ENCODE measurements at places on chromosomes 3 and 15.
A peak's percentile ranks its signal among the peaks of the same experiment; 100 is the strongest.

GRCh38 chr3:193897288-193897687 lies 238.7 kb upstream of the HES1 start:
- DNase-seq = no peak

GRCh38 chr3:161969867-161970266 lies 473.3 kb downstream of the OTOL1 start:
- DNase-seq = no peak

GRCh38 chr15:40300771-40301170 lies 7.0 kb downstream of the PLCB2 start:
- DNase-seq = no peak

DNA sequence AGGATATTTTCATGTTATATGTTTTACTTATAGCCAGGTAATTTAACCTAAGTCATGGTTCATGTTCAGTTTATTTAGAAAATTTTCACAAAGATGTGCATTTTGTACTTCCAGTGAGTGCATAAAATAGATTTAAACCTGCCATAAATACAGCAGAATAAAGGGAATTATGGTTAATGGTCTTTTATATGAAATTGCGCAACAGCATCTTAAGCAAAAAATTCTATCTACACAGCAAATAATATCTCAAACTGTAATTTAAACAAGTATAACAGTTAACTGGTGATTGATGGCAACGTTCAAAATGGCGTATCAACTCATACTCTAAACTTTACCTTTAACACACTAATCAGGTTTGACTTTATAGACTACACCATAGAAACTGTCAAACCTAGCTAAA lies 97.6 kb downstream of the ROBO1 start:
- DNase-seq = no peak

GRCh38 chr3:126342991-126343648 lies 14.1 kb downstream of the KLF15 start:
- no peak for DNase-seq

- DNase-seq = no peak
Observed at GRCh38 chr15:99502182-99502581, 63.6 kb upstream of the MEF2A start.

- DNase-seq = no peak
Observed at GRCh38 chr15:23866832-23867231, 179.7 kb upstream of the NDN start.

DNA sequence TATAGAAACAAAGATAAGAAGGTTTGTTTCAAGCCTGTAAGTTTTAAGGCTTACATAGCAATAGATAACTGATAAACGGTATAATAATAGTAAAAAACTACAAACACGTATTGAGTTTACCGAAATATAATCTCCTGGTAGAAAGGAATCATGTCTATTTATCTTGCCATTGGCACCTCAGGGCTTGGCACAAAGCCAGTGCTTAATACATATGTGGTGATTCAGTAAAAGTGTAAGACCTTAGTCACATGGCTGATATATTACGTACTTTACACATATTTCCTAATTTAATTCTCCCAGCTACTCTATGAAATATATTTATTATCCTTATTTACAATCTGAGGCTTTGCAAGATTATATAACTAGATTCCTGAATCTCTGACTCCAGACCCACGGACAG lies 32.0 kb upstream of the SLCO3A1 start:
- DNase-seq = no peak

DNA sequence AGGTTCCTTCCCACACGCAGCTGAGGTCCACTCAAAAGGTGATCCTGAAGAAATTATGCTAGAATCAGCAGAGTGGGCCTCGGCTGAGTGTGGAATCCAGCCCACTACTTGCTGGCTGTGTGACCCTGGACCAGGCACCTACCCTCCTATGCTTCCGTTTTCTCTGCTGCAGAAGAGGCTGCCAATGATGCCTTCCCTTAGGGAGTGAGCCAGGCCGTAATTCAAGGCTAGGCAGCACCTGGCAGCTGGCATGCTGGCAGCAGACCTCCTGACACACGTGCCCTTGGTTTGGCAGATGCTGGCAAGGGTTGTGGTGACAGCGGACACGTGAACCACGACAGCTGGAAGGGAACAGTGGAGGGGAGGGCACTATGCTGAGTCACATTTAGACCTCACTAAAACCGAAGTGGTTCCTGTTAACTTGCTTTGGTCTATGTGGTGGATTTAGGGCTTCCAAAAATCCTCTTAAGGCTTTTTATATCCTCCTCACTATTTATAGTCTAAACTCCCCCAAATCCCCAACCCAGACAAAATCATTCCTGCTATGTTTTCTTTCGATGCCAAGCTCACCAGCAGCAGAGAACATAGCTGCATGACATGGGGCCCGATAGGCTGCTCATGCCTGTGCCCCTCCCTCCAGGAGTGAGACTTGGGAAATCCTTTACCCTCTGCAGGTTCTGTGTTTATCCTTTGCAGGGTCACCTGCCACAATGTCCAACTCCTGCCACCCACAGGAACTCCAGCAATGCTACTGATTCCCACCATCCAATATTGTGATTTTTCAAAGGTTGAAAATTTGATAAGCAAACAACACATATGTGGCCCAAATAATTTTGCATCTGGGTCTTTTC lies 10.6 kb upstream of the PCSK6 start:
- no peak for DNase-seq

- no peak for DNase-seq
Observed at GRCh38 chr15:37823601-37824275, 110.7 kb upstream of the TMCO5A start.

GRCh38 chr15:88542342-88542733 lies 4.1 kb downstream of the DET1 start:
- no peak for DNase-seq

- DNase-seq = no peak
Observed at GRCh38 chr3:146732325-146732724, 127.2 kb upstream of the PLSCR5 start.

DNA sequence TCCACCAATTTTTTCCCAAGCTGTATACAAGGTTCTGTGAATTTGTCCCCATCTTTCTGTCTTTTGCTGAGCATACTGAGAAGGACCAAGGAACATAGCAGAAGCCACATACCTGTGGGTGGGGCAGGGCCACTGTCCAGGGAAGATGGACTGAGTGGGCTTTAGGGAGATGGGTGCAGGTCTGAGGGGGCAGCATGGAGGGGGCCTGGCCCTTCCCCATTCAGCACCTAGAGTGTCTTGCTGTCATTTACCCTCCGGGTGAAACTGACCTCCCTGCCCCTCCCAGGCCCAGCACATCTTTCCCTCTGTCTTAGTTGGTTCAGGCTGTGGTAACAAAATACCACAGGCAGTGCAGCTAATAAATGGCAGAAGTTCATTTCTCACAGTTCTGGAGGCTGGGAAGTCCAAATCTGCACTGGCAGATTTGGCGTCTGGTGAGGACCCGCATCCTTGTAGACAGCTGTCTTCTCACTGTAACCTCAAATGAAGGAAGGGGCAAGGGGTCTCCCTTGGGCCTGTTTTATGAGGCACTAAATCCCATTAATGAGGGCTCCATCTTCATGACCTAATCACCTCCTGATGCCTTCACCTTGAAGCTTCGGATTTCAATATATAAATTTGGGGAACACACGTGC lies 180.0 kb upstream of the SMAD3 start:
- DNase-seq = no peak

DNA sequence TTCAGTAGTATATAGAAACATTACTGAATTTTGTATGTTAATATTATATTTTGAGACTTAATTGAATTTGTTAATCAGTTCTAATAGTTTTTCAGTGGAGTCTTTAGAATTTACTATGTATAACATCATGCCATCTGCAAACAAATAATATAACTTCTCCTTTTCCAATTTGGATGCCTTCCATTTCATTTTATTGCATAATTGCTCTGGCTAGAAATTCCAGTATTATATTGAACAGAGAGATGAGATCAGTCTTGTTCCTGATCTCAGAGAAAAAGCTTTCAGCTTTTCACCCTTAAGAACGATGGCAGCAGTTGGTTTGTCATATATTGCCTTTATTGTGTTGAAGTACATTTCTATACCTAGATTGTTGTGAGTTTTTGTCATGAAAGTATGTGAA lies 40.4 kb downstream of the OR4F15 start:
- no peak for DNase-seq

DNA sequence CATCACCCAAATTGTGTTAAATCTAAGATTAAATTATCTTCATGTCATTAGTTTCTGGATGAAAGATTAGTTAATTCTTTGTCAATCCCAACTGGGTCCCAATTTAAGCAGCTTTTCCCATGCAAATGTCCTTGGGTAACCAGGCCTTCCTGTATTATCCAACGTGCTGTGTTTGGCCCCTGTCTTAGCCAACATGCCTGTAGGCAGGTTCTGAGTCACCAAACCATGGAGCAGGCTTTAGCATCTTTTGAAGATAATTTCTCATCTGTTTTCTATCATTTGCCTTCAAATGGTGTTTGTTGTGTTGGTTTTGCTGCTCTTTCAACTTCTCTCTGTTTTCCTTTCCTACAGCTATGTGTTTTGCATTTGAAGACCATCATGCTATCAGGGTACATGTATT lies 216.2 kb downstream of the ITPR1 start:
- no peak for DNase-seq

DNA sequence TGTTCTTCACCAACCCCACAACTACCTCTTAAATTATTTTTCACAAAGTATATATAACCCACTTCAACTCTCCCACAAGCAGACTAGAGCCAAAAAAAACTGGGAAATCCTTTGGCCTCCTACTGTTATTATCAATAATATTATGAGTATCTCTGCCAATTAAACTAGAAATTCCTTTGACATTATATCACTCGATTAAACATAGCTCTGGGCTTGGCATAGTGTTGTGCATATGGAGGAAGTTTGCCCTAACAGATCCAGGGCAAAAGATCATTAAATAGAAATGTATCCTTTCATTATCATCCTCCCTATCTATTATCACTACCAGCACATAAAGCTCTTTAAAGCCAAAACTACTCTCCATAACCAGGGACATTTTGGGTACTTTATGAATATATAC lies 74.9 kb downstream of the OSBPL10 start:
- no peak for DNase-seq

GRCh38 chr3:192079098-192079497 lies 618.1 kb downstream of the PYDC2 start:
- DNase-seq = peak; percentile 73

- DNase-seq = no peak
Observed at GRCh38 chr15:74730619-74731316, 5.4 kb upstream of the CYP1A1 start.

DNA sequence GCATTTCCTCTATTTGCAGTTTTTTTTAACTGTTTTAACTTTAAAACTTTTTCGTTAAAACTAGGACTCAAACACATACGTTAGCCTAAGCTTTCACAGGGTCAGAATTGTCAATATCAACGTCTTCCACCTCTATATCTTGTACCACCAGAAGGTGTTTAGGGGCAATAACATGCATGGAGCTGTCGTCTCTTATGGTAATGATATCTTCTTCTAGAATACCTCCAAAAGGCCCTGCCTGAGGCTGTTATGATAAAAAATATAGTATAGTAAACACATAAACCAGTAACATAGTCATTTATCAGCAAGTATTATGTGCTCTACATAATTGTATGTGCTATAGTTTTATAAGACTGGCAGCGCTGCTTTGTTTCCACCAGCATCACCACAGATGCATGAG lies 76.3 kb upstream of the MLF1 start:
- DNase-seq = no peak

DNA sequence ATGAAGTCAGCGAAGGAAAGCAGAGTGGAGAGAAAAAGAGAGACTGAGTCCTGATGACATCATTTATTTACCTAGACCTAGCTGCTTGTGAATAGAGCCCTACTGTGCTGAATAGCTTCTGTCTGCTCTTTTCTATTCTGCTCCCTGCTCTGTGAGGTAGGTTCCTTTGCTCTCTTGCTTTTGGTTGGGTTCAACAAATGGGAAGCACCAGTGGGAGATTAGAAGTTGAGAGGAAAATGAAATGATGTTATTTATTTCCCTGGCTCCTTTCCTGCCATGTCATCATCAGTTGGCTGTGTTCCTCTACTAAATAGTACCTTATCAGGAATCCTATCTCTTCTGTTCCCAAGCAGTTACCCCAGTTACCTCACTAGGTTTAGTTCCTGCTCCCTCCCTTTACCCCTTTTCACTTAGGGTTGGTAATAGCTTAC lies 23.5 kb downstream of the DTWD1 start:
- no peak for DNase-seq

GRCh38 chr3:190514413-190515153 lies 698 bp downstream of the IL1RAP start:
- no peak for DNase-seq

- DNase-seq = peak; percentile 75
Observed at GRCh38 chr3:151085227-151085888, at the start of gene MED12L. TSS of gene MED12L (plus strand) at chr3:151085664. CDS start at chr3:151086927, 1,263 bp downstream.

DNA sequence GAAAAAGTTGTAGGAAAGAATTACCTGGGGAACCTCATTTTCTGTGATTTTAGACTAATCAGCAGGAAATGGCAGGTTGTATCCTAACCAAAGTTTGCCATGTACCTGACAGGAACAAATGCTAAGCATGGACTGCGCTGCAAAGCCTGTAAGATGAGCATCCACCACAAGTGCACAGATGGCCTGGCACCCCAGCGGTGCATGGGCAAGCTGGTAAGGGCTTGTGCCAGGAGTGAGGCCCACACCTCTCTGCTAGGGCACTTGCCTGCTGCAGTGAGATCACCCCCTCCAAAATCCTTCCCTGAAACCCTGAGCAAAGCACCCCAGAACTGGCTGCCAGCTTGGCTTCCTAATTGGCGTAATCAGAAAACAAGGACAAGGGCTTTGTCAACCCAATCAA lies 102.6 kb downstream of the STAC start:
- no peak for DNase-seq

DNA sequence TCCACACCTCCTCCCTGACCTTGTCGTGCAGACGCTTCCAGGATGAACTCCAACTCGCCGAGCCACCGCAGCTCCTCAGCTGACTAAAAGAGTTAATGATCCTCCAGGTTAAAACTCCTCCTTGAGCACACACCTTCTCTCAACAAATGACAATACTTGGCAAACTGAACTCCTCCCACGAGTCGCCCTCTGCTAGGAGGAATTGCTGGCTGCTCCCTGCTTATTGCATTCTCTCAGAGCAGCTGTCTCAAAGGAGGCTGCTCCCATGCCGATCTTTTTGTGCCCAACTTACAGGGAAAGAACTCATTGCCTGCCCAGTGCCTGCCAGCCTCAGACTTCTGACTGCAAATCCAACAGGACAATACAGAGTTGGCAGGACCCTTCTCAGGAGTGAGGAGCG lies at the start of gene ATP13A4:
TSS of gene ATP13A4 (minus strand) at position 85 of the 400 bp plus-strand sequence. CDS start 96 bp downstream, outside the sequence.
- DNase-seq = no peak

- DNase-seq = no peak
Observed at GRCh38 chr3:32323604-32324003, 68.0 kb upstream of the CMTM7 start.

DNA sequence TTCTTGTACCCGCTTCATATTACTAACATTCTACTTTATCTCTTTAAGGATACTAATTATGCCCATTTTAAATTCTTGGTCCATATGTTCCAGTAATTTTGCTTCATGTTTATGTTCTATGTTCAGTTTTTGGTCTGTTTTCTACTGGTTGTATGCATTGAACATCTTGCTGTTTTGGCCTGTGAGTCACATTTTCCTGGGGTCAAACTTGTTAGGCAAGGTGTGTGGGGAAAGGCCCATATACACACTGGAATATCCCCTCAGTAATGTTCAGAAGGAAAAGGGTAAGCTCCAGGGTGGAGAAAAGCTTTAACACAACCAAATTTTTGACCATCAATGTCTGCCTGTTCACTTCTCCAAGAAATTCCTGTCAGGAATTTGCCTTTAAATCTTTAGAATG lies 337.7 kb downstream of the SLC9A9 start:
- DNase-seq = no peak

GRCh38 chr15:58908550-58909309 lies 24.7 kb downstream of the SLTM start:
- DNase-seq = no peak

GRCh38 chr3:21292971-21293370 lies 458.0 kb downstream of the ZNF385D start:
- no peak for DNase-seq
